ENCODE measurements at places on chromosomes 5 and 9.

DNA sequence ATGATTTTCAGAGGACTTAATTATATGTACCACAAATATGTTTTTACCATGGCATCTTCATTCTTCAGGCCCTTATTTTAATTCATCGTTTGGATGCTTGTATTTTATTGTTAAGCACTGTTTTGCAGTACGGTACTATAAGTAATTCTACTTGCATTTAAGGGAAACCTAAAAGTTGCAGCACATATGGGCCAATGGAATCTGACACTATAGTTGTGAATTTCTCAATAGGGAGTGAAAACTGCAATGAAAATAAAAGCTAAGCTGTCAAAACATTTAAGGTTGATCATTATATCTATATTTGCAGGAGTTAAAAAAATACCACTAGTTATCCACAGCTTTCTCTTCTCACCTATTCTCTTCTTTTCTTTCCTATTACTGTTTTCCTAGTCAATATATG is 1071.8 kb downstream of the MAT2B start:
- DNase-seq = no peak

- DNase-seq = no peak
These were observed 184.2 kb upstream of the TMEM161B start for GRCh38 chr5:88452820-88453219.

DNA sequence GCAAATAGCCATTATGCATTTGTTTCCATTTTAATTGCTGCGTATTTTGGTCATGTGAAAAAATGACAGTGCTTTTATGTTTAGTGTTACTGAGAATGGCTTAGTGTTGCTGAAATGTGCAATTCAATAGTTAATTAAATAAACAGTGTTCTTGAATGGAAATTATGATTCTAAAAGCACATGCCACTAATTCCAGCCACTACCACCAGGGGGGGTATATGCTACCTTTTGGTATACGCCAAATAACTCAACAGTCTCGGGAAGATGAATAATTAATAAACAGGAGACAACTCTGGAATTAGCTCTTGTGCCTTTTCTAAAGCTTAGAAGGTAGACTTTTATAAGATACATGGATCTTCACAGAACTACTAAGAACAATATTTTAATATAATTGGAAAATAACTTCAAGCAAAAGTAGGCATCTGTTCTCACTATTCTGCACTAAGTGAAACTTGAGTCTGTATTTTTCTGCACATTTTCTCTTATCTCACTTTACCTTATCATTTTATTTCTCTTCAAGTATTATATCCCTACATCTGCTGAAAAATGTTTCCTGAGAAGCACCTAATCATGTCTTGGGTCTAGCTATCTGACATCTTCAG is 83.5 kb upstream of the MINAR2 start:
- no peak for DNase-seq

GRCh38 chr9:9352877-9353481 is 1259.8 kb downstream of the PTPRD start:
- DNase-seq = no peak

DNA sequence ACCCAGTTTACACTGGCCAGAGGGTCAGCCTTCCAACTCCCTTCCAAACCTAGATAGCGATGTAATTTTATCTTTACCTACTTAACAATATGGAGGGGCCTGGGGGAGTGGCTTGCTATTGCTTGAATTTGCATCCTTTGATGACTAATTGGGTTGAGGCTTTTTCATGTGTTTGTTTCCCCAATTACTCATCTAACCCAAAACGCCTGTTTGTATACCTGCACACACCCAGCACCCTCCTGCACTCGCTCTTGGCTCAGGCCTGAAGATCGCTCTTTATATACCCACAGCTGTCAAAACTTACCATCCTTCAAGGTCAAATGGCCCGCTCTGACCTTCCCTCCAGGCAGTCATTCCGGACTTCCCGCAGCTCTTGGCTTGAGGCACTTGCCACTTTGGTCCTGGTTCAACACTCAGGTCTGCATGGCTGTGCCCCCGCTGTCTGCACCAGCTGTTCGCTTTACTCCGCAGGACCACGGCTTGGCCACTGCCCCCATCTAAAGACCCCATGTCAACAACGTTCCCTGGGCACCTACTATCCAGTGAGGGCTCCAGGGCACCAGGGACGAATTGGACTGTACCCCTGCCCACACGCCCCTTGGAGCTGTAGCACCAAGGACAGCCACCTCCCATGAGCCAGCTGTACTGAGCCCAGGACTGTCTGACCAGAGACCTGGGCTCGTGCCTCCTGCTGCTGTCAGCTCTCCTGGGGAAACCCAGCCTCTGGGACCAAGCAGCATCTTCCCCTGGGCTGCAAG is 76.1 kb upstream of the ADAMTS2 start:
- DNase-seq = no peak

- DNase-seq = no peak
These were observed 581.0 kb downstream of the TLE1 start for GRCh38 chr9:81108391-81108790.

DNA sequence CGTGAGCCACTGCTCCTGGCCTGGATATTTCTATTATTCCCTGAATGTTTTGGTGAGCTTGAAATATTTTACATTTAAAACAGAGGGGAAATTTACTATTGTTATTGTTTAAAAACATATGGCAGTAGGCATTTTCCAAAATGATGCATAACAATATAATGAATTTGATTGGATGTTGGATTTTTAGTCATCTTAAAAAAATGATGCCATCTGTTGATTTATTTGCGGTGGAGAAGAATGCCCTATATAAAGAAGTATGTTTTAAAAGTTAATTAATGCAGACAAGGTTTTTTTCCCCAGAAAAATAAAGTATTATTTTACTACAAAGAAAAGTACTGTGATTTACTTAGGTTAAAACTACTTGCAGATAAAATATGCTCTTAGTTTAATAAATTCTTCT is 33.4 kb upstream of the ARRDC3 start:
- no peak for DNase-seq

DNA sequence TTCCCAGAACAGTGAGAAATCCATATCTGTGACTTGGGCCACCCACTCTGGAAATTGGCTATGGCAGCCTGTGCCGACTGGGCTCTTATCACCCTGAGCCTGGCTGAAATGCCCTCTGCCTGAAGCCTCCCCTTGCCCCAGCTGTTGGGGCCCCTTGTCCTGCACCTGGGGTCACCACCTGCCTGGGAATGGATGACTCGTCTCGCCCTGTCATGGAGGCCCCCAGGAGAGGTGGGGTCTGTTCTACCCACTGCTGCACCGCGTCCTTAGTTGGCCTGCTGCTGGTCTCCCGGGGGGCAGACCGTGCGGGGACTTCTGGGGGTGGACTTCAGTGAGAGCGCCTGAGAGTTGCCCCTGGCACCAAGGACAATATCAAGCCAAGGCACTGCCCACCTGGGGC is 46.6 kb upstream of the COL5A1 start:
- no peak for DNase-seq

- no peak for DNase-seq
These were observed 104.6 kb upstream of the TNFAIP8 start for GRCh38 chr5:119250946-119251901.

DNA sequence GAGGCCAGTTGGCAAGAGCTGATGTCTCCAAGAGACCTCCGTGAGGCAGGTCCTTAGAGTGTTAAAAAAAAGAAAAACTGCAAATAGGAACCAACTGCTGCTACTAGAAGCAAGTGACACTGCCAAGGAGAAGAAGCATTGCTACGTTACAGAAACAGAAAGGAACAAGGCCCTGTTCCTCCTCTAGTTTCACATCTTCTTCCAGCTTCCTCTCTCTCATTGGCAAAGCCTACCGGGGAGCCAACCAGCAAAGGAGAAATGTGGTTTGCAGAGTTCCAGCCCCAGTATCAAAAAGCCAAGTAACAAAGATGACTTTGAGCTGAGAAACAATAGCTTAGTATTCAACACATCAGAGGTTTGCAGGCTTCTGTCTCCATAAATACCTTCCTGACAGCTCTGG is 145.9 kb downstream of the PRELID2 start:
- no peak for DNase-seq

GRCh38 chr9:134553061-134553891 is 88.3 kb upstream of the COL5A1 start:
- no peak for DNase-seq

DNA sequence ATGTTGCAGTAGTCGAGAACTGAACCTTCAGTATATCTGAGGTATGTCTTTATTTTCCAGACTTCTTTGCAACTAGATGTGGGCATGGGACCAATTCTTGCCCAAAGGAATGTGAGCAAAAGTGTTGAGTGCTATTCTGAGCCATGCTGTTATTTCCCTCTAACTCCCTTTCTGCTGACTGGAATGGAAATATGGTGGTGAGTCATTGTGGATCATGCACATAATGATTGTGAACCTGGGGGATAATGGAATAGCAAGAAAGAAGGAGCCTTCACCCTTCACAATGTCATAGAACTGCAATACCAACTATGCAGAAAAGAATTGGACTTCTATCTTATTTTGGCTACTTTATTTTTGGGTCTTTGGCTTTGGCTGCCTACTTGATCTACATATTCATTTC is 10.3 kb upstream of the DOCK2 start:
- no peak for DNase-seq

DNA sequence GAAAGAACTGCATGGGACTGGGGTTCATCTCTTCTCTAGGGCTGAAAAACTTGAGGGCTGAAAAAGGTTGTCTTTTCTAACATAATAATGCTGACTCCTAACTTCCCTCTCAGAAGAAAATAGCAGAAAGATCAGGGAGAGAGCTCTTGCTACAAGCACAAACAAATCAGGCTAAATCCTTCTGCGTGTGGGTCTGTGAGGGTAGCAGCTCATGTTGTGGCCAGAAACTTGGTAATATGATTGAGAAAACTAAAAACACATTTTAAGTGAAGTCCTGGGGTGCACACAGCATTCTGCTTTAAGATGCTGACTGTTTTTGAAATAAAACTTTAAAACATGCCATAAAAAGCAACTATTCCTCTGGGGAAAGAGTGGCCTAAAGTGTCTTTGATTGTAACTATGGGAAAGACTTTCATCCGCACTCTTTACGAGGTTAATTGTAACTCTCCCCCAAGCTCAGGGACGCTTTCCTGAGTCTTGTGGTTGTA is 56.7 kb downstream of the SAXO1 start:
- no peak for DNase-seq

GRCh38 chr5:31678180-31678579 is 39.2 kb downstream of the PDZD2 start:
- no peak for DNase-seq

DNA sequence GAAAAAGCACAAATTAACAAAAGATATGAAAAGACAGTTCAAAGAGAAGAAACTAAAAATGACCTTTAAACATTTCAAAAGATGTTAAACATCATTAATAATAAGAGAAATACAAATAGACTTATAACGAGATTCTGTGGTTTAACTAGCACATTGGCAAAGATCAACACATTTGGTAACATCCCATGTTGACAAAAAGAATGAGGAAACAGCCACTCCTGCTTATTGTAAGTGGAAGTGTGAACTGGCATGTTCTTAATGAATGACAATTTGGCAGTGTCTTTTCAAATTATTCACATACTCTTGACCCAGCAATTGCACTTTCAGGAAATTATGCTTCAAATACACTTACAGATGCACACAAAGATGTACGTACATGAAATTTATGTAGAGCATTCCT is 176.3 kb downstream of the TLE1 start:
- DNase-seq = no peak

DNA sequence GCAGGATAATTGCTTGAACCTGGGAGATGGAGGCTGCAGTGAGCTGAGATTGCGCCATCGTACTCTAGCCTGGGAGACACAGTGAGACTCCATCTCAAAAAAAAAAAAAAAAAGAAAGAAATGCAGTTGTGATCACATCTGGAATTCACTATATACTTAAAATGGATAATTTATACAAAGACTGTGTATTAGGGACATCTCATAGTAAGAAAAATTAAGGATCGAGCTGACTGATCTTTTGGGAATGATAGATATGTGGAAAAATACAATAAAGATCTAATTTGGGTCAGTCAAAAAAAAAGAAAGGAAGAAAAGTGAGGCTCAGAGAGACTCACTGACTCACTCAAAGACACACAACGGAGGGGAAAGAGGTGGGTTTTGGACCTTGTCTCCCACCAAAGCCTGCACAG is 73.2 kb upstream of the STXBP1 start:
- DNase-seq = no peak

DNA sequence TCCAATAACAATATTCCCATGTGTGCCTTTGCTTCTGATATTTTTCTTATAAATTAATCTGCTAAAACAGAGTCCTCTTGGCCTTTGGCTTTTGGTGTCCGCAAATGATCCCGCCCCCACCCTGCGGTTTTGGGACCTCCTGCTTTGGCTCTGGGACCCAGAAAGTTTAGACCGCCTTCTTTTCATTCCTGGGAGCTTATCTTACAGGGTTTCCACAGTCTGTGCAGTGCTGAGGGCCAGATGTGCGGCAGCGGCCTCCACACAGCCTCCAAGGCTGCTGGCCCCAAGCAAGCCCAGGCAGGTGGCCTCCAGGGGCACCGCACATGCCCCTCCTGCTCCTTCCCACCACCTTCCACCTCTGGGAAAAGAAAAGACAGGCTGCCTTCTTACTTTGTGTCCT is 191.5 kb downstream of the ERCC6L2 start:
- no peak for DNase-seq

GRCh38 chr5:177606071-177607051 is 6.4 kb downstream of the B4GALT7 start:
- no peak for DNase-seq

DNA sequence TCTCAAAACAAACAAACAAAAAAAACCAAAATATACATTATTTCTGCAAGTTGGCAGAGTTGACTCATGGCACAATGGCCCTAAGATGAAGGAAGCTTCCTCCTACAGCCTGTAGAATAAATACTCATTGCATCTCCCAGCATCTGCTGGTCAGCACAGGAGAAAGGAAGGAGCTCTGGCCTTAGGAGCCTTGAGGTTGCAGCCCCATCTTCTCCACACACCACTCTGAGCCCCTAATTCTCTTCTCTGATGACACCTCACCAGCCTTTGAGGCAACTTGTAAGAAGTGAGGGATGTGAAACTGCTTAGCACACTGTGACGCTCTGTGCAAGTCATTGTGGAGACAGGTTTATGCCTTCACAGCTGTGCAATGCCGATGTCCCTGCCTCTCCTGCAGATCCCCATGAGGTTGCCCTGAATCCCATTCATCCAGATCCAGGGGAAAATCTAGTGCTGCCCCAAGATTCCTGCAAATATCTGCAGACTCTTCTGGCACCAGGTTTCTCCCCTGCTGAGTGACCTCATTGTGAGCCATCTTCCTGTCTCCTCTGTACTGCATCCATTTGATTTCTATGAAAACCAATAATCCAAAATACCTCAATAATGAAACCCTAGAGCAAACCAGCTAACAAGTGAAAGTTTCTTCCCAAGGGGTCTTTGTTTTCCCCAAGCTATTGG is 65.3 kb upstream of the TGFBR1 start:
- DNase-seq = no peak

GRCh38 chr9:127389381-127390247 is 7.4 kb upstream of the SLC2A8 start:
- no peak for DNase-seq

DNA sequence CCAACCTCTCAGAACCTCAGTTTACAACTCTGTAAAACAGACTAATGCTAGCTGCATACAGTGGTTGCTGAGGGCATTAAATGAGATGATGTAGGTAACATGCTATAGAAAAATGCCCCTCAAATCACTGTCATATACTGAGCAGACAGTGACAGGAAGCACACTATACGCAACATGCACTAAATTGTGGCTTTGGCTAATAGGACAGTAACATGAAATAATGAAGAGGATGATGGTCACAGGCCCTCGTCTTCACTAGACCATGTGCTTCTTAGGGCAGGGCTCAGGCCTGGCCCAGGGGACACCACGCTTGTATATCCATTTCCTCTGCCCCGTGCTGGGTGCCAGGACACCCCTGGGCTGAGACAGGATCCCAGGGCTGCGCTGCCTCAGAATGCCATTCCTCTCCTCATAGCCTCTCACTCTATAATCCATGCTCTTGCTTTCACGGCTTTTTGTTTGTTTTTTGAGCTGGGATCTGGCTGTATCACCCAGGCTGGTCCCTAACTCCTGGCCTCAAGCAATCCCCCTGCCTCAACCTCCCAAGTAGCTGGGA is 18.9 kb downstream of the CSF1R start:
- no peak for DNase-seq
